Activated CD4-positive, alpha-beta T cell treated with anti-CD3 and anti-CD28 coated beads for 36 hours (primary cell): ENCODE measurements at places on chromosomes 13 and 19. TPM values are rescaled to one million over a fixed set of nuclear protein-coding genes. Genes with fewer than 3 reads are reported as not detected.

GFY gene
- not detected for total RNA-seq

CNFN gene
- total RNA-seq = not detected

B3GNT8 gene
- not detected for total RNA-seq

ZNF324 gene
- 7.5 TPM for total RNA-seq

ZFP36 gene
- 69.1 TPM for total RNA-seq

IGSF23 gene
- total RNA-seq = not detected

EEF2 gene
- 3,116 TPM for total RNA-seq

NLRP11 gene
- total RNA-seq = 0.05 TPM

MAG gene
- 0.34 TPM for total RNA-seq

ACP5 gene
- total RNA-seq = 12.4 TPM

PSG3 gene
- not detected for total RNA-seq

SHFL gene
- total RNA-seq = 62.6 TPM

RNF113B gene
- not detected for total RNA-seq

VSTM1 gene
- not detected for total RNA-seq

KCNN4 gene
- 103 TPM for total RNA-seq

SIN3B gene
- 28.5 TPM for total RNA-seq

FXYD7 gene
- total RNA-seq = 0.46 TPM

CYSLTR2 gene
- 2.2 TPM for total RNA-seq

USF2 gene
- 116 TPM for total RNA-seq

FAAP24 gene
- 8.9 TPM for total RNA-seq

SLC10A2 gene
- not detected for total RNA-seq

NALCN gene
- total RNA-seq = not detected

CEACAM8 gene
- not detected for total RNA-seq

FFAR3 gene
- total RNA-seq = 3.1 TPM
